ENCODE measurements at places on chromosomes 4 and X.

- no peak for DNase-seq
These were observed 439.8 kb downstream of the NLGN4X start for GRCh38 chrX:5788910-5789309.

DNA sequence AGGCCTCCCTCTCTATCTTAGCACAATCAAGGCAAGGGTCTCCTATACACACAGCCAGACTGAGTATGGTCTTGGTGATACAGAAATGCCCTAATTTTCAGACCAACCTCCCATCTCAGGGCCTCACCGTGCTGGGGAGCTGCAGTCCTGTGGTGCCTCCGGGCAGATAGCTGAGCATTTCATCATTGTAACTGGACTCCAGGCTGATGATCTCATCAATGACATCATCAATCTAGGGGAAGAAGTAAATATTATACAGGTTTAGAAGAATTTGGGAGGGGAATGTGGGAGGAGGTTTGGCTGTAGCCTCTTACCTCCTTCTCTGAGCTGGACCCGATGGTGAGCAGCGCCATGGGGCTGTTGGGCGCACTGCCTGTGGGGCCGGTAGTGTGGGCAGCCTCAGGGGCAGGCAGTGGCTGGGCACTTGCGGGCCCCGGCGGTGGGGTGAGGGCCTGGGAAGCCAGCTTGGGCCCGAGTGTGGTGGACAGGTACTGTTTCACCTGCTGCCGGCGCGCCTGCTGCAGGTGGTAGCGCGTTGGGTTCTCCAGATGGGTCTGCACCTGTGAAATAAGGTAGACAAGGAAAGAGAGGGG is 5.2 kb downstream of the TFE3 start:
- DNase-seq: no peak

DNA sequence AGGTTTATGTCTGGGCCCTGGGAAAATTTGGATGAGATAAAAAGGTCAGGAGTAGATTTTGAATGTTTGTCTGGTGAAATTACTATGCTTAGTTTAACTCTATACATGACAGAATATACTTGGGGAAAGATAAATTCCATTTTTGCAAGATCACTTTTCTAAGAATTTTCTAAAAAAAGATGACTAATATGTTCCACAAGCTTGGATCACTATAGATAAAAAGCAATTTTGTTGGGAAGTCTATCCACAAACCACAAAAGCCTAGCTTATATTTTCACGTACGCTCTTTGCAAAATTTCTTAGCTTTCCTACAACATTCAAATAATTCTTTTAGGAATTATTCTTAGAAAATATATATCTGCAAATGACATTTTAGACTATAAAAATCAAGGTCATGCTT is 20.6 kb upstream of the COQ2 start:
- no peak for DNase-seq

DNA sequence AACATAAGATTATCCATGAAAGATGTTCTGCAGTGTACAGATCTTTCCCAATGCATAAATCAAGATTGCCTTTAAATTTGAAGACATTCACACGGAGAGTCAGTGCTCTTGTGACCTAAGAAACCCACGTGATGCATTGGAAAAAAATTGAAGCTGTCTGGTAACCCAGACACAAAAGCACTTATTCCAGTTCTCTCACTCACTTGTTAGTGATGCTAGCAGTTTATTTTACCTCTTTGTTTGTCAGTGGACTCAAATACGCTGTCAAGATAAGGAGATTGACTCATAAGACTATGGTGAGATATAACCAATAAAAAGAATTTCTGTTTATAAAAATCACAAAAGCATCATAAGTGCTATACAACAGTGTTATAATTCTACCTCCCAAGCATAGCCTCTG is 245.8 kb upstream of the SMIM31 start:
- no peak for DNase-seq

GRCh38 chr4:110198049-110198434 is 373 bp downstream of the ELOVL6 start:
- peak; percentile 11 for DNase-seq

DNA sequence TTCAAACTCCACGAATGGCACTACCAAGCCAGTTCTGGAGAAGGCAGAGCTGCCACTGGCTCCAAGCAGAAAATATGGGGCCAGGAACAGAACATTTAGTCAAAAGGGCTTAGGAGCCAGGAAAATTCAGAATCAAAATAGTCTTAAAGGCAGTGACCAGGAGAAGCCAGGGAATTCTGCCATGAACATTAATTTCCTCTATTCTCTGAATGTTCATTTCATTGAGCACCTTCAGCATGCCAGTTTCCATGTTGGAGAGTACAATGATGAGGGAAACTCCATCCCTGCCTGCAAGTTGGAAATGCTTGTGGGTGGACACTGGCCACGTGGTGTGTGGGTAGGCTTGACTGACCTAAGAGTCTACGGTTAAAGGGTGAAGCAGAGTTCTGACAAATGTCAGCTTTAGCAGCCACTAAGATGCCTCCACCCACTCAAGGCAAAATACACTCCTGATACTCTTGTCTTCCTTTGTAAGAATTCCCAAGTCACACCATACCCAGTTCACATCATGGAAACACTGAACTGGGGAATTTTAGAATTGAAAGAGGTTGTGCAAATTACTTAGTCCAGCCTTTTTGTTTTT is 190.1 kb upstream of the C1QTNF7 start:
- no peak for DNase-seq

DNA sequence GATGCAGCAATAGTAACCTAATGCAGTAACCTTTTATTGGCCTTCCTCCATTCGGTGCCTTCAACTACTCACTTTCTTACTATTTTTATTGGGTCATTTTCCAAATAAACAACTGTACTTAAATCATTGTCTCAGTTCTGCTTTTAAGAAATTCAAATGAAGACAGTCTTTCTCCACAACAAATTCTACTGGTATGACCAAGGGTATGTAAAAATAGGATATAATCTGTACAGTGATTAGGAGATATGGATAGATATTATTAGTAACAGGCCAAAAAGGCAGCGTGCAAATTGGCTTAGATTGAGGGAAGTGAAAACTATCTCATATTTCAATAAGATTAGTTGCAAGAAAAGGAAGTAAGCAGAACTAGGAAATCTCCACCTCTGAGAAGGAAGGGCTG is 177.4 kb upstream of the PPP1R2C start:
- DNase-seq: no peak

GRCh38 chr4:17316566-17316965 is 195.3 kb downstream of the QDPR start:
- DNase-seq: no peak

- no peak for DNase-seq
These were observed 61.3 kb upstream of the SCOC start for GRCh38 chr4:140312100-140312499.

- no peak for DNase-seq
These were observed 29.5 kb downstream of the TAPT1 start for GRCh38 chr4:16196482-16197393.

GRCh38 chr4:52266537-52267137 is 215.5 kb downstream of the SPATA18 start:
- no peak for DNase-seq

GRCh38 chrX:8546715-8547114 is 82.1 kb downstream of the VCX3B start:
- DNase-seq: no peak

- DNase-seq: no peak
These were observed 632.0 kb upstream of the TENM3 start for GRCh38 chr4:181611033-181611711.

DNA sequence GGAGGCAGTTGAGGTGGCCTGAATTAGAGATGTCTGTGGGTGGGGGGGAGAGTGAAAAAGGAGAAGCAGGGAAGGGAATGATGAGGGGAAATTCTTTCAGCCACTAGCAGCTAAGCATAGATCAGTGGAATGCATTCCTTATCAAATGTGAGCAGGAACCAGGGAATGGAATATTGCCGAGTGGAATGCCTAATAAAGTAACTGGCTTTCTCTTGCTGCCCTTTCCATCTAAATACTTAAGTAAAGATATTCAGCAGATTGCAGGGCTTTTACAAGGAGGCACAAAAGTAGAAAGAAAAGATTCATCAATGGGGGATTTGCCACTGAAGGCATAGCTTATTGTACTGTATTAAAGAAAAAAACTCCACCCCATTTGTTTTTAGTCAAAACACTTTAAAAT is 263.0 kb upstream of the RPS6KA3 start:
- DNase-seq: no peak

GRCh38 chrX:71111921-71112431 is 599 bp upstream of the IL2RG start:
- no peak for DNase-seq

DNA sequence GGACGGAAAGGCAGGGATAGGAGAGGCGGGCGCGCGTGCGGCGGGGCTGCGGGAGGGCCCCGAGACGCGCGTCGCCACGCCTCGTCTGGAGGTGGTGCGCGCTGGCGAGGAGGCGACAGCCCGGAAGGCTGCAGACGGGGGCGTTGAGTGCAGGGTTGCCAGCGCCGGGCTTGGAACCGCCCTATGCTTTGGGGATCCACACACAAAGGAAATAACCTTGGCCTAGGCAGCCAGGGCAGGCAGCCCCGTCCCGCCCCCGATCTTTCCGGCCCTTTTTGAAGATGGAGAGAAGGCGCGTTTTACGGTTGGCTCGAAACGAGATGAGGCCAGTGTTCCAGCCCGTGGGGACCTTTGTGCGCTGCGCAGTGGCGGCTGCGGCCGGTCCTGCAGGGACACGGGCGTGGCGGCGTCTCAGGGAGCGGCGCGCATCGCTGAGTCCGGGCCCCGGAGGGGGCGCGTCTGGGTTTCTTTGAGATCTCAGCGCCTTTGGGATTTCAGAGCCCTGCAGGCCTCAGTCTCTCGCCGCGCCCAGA is 50.8 kb upstream of the TRIM2 start:
- peak; percentile 61 for DNase-seq

DNA sequence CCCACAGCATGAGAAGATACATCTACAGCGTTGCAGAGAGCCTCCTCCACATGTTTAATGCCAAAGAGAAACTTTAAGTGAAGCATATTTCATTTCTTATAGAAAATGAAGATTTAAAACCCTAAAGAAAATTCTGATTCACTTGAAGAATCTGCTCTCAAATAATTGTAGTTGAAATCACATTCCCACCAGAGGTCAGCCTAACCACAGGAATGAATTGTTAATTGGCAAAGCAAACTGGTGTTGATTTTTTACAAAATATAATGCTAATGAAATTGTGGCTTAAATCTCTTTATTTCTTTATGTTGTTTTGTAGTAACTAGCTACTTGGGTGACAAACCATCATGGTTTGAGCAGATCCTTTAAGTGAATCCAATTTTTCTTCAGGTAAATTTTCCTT is 31.1 kb upstream of the WDR17 start:
- DNase-seq: peak; percentile 6

DNA sequence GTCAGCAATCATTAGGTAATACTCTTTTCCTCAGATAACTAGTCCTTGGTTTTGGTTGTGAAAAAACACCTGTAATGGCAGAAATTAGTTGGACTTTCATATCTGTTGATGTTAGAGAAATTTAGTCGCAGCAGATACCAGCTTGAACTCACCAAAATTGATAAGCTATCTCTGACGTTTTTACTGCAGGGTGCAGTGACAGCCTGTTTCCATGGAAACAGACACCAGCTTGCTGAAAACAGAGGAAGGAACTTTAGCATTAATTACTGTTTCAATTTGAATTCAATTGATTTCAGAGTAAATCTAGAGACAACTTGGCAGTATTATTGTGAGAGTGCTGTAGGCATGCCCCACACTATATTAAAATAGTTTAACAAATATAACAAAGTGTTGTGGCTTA is 246.5 kb downstream of the PPP1R2C start:
- DNase-seq: no peak

DNA sequence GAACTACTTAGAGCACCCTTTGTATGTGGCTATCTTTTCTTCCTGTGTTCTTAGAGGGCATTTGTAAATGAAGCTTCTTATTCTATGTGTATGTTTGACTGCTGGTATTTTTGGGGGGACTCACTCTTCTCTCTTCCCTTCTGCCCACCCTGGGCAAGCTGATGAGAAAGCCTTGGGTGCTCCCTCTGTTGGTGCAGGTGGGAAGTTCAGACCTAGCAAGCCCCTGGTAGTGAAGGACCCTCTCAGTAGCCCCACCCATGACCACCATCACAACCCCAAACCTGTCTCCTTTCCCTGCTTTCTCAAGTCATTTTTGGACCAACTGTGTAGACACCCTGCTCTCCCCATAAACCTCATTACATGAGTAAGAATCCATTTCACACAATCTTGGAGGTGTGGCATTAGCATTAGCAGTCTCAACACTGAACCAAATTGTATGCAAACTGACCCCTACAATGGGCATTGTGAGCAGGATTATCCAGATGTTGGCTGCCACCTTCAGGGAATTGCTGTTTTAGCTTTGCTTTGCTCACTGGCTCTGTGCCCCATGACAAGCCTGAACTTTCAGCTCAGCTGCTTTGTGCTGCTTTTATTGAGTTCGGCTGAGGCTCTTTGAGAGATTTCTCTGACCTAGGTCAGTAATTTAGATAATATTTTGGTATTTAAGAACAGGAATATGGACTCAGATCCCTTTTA is 27.9 kb downstream of the TRIM61 start:
- DNase-seq: no peak

- DNase-seq: no peak
These were observed 72.0 kb downstream of the RGS12 start for GRCh38 chr4:3364634-3365314.

DNA sequence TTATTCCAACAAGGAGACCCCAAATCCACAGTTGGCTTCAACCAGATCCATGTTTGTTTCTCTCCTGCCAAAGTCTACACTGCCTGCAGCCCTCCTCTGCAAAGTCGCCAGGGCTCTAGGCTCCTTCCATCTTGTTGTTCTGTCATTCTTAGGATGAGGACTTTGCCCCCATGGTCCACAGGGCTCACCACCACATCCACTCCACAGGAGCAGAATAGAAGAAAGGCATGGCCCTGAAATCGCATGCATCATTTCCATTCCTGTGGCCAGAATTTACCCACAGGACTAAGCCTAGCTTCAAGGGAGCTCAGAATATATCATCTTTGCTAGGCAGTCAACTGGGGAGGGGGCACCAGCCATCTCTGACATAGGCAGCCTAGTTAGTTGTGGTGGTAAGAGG is 254.7 kb downstream of the FBXW7 start:
- DNase-seq: no peak

GRCh38 chr4:137861682-137862081 is 329.4 kb upstream of the PCDH18 start:
- no peak for DNase-seq

DNA sequence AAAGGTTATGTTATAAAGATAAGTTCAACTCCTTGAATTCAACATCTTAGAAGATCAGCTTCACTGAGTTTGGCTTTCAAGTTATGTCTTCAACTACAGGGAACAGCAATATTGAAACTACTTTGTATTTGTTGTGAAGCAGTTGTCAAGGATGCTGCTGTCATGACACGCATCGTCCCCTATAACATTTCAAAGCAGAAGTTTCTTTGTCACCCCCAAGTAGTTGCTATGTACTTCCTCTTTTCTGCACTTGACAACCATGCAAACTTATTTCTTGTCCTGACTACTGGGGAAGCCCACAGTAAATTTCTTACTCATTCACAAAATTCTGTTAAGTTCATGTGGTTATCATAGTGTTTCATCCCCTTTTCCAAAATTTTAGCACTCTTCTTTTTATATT is 14.3 kb downstream of the ANTXR2 start:
- DNase-seq: no peak

- DNase-seq: no peak
These were observed 94.1 kb downstream of the BCOR start for GRCh38 chrX:40003428-40004245.

- no peak for DNase-seq
These were observed 15.7 kb upstream of the ENPEP start for GRCh38 chr4:110460074-110460746.

- no peak for DNase-seq
These were observed 127.5 kb upstream of the OTUD4 start for GRCh38 chr4:145307763-145308430.

GRCh38 chrX:15416133-15416993 is 32.1 kb upstream of the VEGFD start:
- no peak for DNase-seq
